Ovary (tissue), 10 donors: ENCODE measurements at places on chromosomes 5 and 9. TPM values are rescaled to one million over a fixed set of nuclear protein-coding genes. Genes with fewer than 3 reads are reported as not detected.

The NDST1 gene
- total RNA-seq, result 42.0 TPM

The SAPCD2 gene
- 0.37 TPM for total RNA-seq

DNA sequence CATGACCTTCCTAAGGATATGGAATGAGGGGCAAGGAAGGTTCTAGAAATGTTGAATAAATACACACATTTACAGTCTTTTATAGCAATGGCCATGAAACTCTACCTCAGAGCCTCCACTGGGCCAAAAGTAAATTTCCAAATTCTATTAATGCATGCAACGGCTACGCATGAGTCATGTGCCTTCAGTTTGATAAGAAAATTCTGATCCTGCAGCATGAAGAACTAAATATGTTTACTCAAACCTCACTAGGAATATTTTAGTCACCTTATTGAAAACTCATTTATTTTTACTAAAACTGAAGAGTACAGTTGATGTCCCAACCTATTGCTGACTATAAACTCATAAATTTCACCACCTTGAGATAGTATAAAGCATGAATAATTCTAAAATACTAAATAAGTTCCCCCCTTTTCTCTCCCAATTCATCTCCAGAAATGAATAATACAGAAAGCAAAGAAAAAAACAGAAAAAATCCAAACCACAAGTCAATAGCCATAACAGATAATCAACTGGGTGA is 92.4 kb downstream of the GNAQ start:
- no peak overlapping the region for H3K27ac ChIP-seq
- DNase-seq, result no peak
- no peak overlapping the region for H3K4me3 ChIP-seq
- H3K27me3 ChIP-seq, result no peaks in the 10 kb centered on the region
- H3K4me1 ChIP-seq, result peaks cover under 1% of the 10 kb centered on the region

DNA sequence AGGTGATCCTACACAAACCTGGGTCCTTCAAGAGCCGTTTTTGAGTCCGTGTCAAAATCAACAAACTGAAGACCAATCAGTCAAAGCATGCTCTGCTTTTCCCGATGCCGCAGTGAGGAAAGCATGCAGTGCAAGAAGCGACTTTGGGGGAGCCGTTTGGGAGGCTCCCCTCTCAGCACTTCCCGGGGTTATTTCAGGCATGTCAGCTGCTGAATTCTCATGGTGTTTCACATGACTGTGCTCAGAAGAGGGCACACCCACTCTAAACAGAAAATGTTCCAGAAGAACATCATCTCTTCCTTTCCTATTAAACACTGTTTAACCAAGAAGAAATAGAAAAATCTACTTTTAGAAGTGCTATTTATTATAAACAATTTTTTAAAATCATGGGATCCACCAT is 125.5 kb downstream of the EPB41L4A start:
- no peaks in the 10 kb centered on the region for H3K36me3 ChIP-seq
- H3K27me3 ChIP-seq, result no peaks in the 10 kb centered on the region
- H3K27ac ChIP-seq, result no peak overlapping the region
- no peak overlapping the region for H3K4me3 ChIP-seq

- H3K4me3 ChIP-seq, result no peak overlapping the region
- H3K27ac ChIP-seq, result no peak overlapping the region
- no peak for DNase-seq
Measured at GRCh38 chr9:137486545-137487453, 27.7 kb upstream of the NSMF start.
